ENCODE measurements at places on chromosomes 3 and 15. TPM values are rescaled to one million over a fixed set of nuclear protein-coding genes. Genes with fewer than 3 reads are reported as not detected.

RNF168 gene
- 22.2 TPM for total RNA-seq

DMXL2 gene
- total RNA-seq, result 140 TPM

- no peaks in the 10 kb centered on the region for H3K36me3 ChIP-seq
- DNase-seq, result no peak
- H3K27me3 ChIP-seq, result no peaks in the 10 kb centered on the region
Observed at GRCh38 chr15:96336596-96337364, 6.3 kb downstream of the NR2F2 start.

DNA sequence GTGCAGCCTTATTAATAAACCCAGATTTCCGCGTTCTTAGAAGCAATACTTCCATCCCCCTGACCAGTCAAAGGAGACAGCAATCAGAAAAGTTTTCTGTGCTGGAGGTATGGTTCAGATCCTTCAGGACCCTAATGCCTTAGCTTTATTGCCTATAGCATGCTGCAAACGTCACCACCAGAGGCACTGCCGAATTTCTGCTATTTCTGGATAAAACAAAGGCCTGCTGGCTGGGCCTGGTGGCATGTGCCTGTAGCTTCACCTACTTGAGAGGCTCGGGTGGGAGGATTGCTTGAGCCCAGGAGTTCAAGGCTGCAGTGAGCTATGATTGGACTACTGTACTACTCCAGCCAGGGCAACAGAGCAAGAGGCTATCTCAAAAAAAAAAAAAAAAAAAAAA is 407.2 kb downstream of the FOXP1 start:
- no peaks in the 10 kb centered on the region for H3K36me3 ChIP-seq
- H3K27me3 ChIP-seq, result no peaks in the 10 kb centered on the region
- H3K4me3 ChIP-seq, result no peak overlapping the region

Data from upper lobe of left lung (tissue), 6 donors.